ENCODE measurements at places on chromosomes 16 and 17.
A peak's percentile ranks its signal among the peaks of the same experiment; 100 is the strongest.

GRCh38 chr17:63041251-63041650 lies 75.2 kb downstream of the TANC2 start:
- DNase-seq = peak; percentile 28

- no peak for DNase-seq
These were observed 43.3 kb upstream of the NF1 start for GRCh38 chr17:31051506-31051905.

DNA sequence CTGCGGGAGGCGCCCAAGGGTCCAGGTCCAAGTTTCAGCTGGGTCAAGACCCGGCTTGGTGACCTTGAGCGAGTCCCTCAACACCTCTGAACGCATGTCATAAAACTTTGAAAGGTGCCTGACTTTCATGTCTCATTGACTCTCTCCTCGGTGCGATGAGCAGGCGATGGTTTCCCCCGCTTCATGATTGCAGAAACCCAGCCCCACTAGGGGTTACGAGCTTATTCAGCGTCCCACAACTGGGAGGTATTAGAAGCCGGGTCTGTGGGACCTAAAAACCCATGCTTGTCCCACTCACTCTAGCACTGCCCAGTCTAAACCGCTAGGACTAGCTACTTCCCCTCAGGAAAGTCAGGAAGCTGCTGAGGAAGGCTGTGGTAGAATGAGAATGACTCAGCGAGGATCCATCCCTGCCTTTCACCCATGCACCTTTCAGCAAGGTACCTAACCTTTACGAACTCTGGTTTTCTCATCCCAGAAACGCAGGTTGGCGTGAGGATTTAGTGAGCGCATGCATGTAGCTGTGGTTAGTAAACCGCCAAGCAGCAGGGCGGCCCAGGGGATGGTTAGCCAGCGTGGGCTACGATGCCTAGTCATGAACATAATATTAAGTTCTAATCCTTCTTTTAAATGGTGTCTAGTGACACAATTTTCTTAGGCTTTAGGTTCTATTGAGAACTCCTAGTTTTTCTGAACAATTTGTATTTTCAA lies 26.2 kb upstream of the RFFL start:
- DNase-seq = peak; percentile 72

DNA sequence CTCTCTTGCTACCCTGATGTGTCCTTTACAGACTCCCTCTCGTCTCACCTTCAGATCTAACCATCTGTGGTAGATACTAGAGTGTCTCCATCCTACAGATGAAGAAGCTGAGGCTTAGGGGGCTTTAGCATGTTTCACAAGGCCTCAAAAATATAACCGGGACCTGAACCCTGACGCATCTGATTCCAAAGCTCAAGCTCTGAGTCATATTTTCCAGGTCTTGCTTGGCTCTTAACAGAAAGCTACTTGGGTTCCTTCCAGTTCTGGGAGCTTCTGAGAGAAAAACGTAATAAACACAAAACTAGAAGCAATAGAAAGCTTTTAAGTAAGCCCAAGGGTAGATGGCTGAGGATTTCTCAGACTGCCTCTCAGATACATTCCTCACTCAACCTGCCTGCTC lies 224.3 kb upstream of the EEF2KMT start:
- DNase-seq = no peak

- no peak for DNase-seq
These were observed 25.5 kb downstream of the CDH5 start for GRCh38 chr16:66391726-66392670.

DNA sequence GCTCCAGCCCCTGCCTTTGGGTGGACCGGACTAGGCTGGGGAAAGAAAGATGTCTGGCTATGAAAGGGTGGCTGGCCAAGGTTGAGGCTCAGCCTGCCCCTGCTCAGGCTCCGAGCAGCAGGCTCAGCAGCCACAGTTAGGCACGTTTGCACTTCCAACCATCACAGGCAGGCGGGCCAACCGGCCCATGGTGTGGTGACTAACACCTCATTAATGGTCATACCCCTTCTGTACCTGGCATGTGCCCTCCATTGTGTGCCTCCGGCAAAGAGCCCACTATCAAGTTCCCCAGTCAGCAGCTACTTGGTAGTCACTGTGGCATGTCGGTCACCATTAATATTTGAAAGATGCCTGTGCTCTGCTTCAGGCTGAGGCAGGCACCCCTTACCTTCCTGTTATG lies 6.7 kb downstream of the TBC1D24 start:
- DNase-seq = no peak

- no peak for DNase-seq
These were observed 16.7 kb downstream of the ERCC4 start for GRCh38 chr16:13936596-13937081.

GRCh38 chr17:4710693-4711634 lies 532 bp downstream of the ARRB2 start:
- no peak for DNase-seq
